Sciatic nerve (tissue), 2 donors: ENCODE measurements at places on chromosomes 13 and 19.
A peak's percentile ranks its signal among the peaks of the same experiment; 100 is the strongest.

DNA sequence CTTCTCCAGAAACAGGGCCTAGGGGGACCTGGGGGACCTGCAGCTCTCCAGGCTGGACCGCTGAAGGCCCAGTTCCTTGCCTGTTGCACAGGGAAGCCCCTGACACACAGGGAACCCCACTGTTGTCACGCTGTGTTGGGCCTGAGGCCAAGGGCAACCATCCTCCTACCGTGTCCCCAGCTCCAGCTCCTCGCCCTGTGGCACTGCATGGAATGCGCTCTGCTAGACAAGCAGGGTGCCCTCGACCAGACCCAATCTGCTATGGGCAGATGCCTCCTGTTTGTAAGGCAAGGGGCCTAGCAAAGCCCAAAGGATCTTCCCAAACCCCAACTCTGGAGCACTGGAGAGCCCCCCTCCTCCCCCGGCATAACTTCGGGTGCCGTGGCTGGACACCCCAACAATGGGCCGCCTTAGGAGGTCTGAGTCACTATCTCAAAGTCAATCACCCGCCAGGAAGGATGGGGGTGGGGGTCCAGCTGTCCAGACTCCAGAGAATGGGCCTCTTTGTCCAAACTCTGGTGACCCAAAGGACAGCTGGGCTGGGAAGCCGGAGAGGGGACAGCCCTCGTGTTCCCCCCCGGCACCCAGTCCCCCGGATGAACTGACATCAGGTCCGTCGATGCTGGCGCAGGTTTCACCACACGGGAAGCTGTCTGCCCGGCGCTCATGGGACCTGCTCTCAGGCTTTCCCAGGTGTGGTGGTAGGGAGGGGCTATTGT, 3.7 kb downstream of the BRSK1 start:
- no peak for DNase-seq

- peak; percentile 60 for DNase-seq
These were observed 569 bp upstream of the MCF2L start for GRCh38 chr13:112968380-112968909.

DNA sequence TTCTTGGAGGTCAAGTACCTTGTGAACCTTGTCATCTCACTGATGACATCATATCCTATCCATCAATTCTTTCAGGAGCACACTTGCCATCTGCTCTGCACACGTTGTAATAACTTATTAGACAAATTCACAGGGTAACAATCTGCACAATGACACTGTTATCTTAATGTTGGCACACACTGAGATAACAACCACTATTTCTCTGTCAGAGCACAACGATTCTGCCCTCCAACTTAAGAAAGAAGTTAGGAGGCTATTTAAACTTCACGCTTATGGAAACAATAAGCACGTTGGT, 351.3 kb downstream of the DACH1 start:
- DNase-seq = no peak

DNA sequence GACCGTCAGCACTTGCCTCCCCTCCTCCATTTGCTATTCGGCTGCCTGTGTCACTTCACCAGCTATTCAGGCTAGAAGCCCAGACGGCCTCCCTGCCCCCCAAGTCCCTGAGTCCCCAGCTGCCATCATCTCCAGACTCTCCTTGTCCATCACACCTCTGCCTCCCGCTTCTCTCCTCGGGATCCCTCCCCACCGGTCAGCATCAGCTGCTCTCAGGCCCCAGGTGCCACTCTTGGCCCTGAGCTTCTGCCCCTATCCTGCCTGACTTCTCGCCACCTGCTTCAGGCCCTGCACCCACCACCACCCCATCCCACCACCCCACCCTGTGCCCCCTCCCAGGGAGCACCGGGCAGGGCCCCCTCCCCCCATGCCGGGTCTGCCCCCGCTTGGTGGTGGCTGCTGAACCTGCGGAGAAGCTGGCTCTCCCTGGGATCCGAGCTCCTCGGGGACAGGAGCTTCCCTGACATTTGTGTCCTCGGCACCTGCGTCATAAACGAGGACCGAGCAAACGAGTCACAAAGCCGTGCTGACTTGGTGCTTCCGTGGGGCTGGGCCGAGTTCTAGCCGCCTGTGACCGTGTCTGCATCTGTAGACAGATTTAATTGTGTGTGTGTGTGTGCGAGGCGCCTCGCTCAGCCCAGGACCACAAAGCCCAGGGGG, 70.3 kb upstream of the MCF2L start:
- no peak for DNase-seq

DNA sequence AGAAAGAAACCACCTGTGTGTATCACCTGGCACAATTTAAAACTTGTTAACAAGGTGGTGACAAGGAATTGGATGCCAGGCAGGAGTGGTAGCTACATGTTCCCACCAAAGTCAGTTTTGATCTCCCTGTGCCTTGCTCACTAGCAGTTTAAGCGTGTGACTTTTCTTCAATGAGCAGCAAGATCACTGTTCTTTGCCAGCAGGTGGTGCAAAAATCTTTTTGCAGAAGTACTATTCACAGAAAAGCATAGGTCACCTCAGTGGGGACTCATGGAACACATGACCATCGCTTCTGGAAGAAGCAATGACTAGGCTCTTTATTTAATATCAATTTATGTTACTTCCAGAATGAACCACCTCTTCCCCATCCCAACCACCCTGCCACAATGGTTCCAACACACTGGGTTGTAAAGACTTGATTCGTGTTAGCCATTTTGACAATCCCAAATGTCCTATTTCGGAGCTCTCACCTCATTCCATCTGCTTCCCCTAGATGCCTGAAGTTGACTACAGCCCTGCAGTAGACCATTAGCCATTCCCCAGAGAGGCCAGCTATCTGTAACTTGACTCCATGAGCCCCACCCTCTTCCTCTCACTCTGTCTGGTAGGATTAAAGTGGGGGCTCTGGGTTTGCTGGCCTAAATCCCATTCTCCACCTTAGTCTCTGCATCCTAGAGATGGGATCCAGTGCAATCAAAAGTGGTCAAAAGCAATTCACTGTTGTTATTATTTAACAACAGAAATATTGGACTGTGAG, 59.1 kb upstream of the TNFRSF19 start:
- DNase-seq = no peak

GRCh38 chr19:11496391-11497163, 9.1 kb downstream of the ZNF653 start:
- peak; percentile 80 for DNase-seq

DNA sequence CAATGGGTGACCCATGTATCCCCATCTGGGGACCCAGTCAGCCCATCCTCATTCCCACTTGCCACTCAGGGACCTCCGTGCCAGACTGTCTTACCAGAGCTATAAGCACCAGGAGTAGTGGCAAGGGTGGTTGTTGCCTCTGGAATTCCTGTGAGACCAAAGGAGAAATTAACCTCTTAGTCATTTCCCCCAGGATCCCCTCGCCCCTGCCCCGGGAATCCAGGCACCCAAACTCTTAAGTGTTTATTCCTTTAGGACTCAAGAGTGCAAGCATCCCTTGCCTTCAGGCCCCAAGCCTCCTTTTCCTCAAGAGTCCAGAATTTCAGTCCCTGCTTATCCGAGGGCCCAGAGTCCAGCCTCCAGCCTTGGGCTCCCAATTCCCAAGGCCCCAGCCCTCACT, 9.2 kb downstream of the NTN5 start:
- DNase-seq = no peak

DNA sequence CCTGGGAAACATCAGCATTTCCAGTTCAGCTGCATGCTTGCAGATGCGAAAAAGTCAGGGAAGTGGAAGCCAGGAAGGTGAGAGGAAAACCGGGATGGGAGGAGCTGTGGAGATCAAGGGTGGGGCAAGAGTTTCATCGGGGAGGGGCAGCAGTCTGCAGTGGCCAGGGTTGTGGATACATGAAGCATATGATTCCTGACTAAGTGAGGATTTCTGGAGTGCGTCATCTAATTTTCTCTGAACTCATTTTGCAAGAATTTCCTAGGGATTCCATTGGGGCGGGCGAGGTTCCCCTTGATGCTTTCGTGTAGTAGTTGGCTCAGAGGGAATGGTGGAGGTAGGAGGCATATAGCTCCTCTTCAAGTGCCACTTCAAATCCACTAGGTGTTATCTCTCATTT, 344.1 kb upstream of the TMTC4 start:
- DNase-seq = no peak

DNA sequence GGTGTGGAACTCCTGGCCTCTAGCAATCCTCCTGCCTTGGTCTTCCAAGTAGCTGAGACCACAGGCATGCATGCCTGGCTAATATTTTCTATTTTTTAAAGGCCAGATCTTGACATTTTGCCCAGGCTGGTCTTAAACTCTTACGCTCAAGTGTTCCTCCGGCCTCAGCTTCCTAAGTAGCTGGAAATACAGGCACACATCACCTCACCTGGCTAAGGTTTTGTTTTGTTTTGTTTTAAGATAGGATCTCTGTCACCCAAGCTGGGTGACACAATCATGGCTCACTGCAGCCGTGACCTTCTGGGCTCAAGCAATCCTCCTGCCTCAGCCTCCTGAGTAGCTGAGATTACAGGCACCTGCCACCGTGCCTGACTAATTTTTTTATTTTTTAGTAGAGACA, 5.5 kb upstream of the RLN3 start:
- no peak for DNase-seq

- DNase-seq = no peak
These were observed 16.1 kb upstream of the UPF1 start for GRCh38 chr19:18815673-18816072.

DNA sequence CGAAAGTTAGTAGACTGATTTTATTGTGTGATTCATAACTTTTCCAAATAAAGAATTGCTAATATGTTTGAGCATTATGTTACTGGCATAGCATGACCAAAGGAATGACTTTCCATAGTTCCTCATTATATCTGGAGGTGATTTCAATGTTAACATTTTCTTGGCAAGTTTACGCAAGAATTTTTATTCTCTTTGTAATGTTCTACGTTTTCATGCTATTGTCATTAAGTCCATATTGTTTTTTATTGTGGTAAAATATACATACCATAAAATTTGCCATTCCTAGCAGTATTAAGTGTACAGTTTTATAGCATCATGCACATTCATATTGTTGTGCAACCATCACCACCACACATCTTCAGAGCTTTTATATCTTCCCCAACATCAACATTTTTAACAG, 14.8 kb downstream of the KCTD12 start:
- DNase-seq = no peak

DNA sequence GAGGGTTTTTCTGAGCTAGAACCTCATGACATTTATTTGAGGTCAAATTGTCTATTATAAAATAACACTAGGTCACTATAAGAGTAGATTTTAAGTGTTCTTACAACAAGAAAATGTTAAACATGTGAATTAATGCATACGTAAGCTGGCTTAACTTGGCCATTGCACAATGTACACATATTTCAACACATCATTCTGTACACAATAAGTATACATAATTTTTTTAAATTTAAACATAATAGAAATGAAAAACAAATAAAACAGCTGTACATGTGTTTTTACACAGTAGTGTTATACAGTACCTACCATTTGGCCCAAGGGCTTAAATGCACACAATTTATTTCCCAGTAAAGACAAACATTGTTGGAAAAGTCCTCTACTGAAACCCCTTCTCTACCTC, 269.9 kb downstream of the DACH1 start:
- DNase-seq = no peak

DNA sequence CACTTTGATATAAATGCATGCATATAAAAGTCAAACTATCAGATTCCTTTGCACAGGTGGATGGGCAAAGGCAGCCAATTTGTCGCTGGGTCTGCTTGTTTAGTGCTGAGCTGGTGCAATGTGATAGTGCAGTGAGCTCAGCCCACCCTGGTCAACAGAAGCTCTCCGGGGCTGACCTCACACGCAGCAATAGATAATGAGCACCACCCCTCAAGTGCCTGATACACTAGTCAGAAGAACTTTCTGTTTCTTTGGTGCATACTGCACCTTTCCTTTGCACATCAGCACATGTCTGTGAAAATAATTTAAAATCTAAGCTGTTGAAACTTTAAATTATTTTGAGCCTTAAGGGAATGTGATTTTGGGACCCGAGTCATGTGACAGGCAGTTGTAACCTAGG, 20.2 kb downstream of the ATP8A2 start:
- no peak for DNase-seq

DNA sequence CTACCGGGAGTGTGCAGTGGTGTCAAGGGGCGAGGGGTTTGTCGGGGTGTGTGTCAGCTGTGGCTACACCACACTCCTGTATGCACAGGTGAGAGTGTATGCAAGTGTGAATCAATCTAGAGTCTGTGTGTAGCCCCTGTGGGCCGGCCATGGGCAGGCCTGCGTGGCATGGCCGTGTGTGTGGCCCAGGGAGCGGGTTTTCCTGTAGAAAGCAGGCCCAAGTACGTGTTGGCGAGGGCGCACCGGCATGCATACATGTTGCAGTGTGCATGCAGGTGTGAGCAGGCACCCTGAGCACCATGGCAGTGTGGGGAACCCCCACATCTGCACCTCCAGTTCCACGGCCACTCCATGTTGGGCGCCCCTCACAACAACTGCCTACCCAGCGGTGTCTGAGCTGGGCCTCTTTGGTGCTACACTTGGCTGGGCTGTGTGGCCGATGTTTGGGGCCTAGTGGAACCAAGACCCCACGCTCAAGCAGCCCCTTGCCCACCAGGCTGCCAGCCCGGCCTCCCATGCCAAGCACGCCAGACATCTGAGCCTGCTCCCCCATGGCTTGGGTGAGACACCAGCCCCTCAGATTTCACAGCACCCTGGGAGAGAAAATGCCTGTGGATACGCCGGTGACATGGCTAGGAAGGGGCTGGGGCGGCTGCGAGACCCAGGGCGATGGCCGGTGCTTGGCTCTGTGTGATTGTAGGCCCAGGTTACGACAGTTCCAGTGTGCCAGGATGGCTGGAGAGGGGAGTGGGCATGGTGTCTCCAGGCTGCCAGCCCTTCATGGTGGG, 2.1 kb downstream of the NFIX start:
- no peak for DNase-seq

DNA sequence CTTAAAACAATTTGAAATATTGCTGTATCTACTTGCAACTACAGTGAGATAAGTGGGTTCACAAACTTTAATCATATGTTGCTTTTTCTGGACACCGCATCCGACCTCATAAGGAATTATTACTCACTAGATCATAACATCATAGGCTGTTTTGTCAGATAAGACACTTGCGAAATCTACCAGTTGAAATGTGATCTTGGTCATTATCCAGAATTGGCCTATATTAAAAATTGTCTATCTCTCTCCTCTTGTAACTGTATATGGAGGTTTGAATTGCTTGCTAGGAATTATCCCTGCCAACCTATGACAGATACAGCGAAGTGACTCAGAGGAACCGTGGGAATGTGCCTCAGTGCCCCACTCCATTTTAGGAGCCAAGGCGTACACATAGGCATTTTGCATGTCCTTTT, 117.0 kb upstream of the POSTN start:
- DNase-seq = no peak

- no peak for DNase-seq
These were observed 15.5 kb upstream of the KCNN1 start for GRCh38 chr19:17951157-17951989.
